Activated CD4-positive, alpha-beta T cell treated with anti-CD3 and anti-CD28 coated beads, Interleukin-2, Interleukin-4, amounts not matched to agents 100 ng/mL and 50 ng/mL, durations not matched to agents 16 hours and 8 hours (primary cell): ENCODE measurements at places on chromosomes 1 and 21.

DNA sequence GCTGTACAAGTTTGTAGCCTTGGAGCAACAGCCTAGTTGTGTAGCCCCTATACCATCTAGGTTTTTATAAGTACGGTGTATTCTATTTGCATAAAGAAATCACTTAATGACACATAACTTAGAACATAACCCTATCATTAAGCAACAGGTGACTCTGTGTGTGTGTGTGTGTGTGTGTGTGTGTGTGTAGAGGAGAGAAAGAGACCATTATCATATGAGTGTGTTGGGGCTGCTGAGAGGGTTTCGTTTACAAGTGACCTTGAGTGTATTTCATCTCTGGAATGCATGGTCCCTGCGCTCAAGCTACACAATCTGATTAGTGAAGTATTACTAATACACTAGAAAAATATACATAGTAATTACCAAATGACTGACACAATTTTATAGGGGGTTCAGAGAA is 115.1 kb downstream of the RABGAP1L start:
- DNase-seq: no peak

DNA sequence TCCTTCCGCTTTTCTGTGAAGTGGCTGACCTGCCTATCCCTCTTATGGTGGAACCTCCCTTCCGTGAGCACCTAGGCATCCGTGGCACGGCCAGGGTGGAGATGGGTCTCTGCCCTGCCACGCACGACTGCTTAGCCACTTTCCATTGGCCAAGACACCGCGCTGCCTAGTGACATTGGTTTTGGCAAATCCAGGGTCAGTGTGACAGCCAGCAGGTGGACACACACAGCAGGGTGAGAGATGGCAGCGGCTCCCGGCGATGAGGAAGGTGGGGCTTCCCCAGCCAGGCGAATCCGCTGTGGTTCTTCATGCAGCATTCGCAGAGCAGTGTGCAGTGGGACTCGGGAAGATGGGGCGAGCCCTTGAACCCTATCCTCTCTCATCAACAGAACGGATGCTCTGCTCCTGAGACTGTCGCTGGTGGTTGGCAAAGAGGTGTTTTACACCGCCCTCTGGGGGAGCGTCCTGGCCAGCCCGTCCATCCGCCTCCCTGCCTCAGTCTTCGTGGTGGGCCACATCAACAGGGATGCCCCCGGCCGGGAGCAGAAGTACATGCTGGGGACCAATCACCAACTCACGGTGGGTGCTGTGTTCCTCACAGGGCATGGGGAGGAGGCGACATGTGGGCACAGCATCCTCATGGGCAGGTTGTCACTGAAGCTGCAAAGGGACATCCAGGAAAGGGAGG is 51.8 kb downstream of the DOP1B start:
- no peak for DNase-seq

DNA sequence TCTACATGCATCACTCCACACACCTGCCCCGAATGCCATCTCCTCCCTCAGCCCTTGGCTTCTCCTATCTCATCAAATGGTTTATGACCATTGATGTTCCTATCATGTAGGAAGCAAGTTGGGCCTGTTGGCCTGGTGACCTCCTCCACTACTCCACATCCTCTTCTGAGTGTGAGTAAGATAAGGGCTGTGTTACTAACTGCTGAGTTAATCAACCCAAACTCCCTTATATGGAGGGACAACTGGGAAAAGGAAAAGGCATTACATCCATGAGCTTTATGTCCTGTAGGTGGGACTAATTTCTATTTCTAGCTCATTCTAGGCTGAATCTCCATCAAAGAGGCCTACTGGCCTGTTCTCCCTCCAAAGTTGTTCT is 57.6 kb downstream of the WLS start:
- DNase-seq: no peak

DNA sequence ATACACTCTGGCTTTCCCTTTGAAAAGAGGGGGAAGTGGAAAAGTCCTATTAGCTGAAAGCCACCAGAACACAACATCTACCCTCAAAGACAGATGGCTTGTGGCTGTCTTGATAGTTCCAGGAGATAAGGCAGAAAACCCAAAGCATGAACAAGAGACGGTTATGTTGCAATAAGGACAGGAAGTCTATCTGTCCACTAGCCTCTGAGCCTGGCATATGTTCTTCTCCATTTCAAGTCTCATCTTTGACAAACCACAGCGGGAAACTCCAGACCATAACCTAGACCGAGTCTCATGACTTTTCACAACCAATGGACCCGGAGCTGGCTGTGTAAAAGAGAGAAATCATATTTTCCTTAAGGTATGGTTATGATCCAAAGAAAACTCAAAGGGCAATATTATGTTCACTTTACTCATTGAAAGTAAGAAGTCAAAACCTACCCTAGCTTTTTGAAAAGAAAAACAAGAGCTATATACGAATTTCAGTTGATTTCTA is 33.8 kb downstream of the DUSP10 start:
- DNase-seq: peak; percentile 89

- no peak for DNase-seq
These were observed 7.7 kb upstream of the CDC42 start for GRCh38 chr1:22044690-22045420.

GRCh38 chr21:30733026-30733425 is 14.0 kb downstream of the KRTAP21-2 start:
- no peak for DNase-seq

- no peak for DNase-seq
These were observed 1.5 kb downstream of the NBL1 start for GRCh38 chr1:19645411-19646251.

- DNase-seq: peak; percentile 91
These were observed at the start of gene TMEM167B for GRCh38 chr1:109090196-109091077. Gene TMEM167B (plus strand): TSS chr1:109090764. CDS start chr1:109090873, 109 bp downstream.
